Adrenal gland (tissue), 19 donors: ENCODE measurements at places on chromosomes 5 and 9. TPM values are rescaled to one million over a fixed set of nuclear protein-coding genes. Genes with fewer than 3 reads are reported as not detected.

The PCDHGA9 gene
- 7.1 TPM for total RNA-seq

The SPARC gene
- 2,061 TPM for total RNA-seq

The DPYSL3 gene
- 49.7 TPM for total RNA-seq

The PIP5KL1 gene
- 2.3 TPM for total RNA-seq

The SPATA31C1 gene
- total RNA-seq: not detected

The TAF11L5 gene
- total RNA-seq: not detected

The FOXD4L3 gene
- total RNA-seq: not detected

GRCh38 chr9:38035873-38036272, 33.2 kb downstream of the SHB start:
- DNase-seq: peak; percentile 83

GRCh38 chr5:11383506-11384095, 520.6 kb downstream of the CTNND2 start:
- DNase-seq: no peak

- DNase-seq: no peak
Observed at GRCh38 chr9:125992557-125992956, 245.4 kb downstream of the PBX3 start.

DNA sequence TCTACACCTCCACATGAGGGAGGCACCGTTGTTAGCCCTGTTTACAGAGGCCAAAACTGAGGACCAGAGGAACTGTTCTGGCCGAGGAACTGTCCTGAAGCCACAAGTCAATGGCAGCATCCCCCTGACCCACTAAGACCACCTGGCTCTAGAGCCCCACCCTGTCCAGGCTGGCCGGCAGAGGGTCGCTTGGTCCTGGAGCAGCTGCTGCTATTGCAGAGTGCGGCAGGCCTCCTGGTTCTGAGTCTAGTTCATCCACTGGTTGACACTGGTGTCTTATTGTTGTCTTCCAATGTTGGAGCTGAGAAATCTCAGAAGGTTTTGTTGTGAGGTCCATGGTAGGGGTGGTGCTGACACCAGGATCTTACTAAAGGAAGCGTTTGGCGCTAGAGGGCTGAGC, 26.6 kb upstream of the ANGPTL2 start:
- no peak for DNase-seq

DNA sequence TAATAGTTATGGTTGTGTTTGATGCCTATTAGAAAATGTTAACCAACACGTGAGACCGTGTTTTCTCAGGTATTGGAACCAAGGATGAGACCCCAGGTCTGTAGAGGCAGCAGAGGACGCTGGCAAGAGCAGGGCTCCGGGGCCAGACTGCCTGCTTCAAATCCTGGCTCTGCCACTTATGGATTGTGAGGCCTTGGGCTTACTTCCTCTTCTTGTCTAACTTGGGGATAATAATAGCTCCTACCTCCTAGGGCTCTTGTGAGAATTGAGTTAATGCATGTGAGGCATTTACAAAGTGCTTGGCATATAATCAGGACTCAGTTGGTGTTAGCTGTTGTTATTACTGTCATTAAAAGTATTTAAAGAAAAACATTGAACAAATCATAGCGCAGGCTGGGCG, 85.5 kb upstream of the PITX1 start:
- no peak for DNase-seq

GRCh38 chr9:69175486-69175885, 1.4 kb downstream of the TJP2 start:
- no peak for DNase-seq

DNA sequence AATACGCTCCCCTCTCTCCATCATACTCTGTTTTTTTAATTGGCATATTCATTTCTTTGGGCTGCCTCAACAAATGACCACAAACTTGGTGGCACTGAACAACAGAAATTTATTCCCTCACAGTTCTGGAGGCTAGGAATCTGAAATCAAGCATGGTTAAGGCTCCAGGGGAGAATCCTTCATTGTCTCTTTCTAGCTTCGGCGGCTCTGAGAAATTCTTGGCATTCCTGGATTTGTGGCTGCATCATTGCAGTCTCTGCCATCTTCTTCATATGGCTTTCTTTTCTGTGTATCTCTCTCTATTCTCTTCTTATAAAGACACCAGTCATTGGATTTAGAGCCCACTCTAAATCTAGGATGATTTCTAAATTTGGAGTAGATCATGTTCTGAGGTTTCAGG, 10.9 kb upstream of the SLC24A2 start:
- no peak for DNase-seq

- DNase-seq: no peak
Observed at GRCh38 chr9:90848866-90849265, 47.2 kb downstream of the SYK start.

DNA sequence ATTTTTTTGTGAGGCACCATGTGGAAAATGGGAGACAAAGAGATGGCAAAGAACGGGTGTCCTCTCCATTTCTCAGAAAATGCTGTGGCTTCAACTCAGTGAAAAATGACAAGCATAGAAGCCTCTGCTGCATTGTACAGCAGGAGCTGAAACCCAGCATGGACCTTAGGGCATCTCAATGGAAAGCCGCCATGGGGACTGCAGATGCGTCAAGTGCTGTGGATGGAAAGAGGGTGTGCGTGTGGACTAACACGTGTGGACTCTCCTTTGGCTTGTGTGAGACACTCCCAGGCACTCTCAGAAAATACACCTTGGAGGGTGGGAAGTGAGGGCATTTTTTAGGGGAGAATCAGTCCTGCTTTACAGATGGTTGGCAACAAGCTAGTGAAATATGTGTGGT, 2.2 kb upstream of the GLRX start:
- no peak for DNase-seq

DNA sequence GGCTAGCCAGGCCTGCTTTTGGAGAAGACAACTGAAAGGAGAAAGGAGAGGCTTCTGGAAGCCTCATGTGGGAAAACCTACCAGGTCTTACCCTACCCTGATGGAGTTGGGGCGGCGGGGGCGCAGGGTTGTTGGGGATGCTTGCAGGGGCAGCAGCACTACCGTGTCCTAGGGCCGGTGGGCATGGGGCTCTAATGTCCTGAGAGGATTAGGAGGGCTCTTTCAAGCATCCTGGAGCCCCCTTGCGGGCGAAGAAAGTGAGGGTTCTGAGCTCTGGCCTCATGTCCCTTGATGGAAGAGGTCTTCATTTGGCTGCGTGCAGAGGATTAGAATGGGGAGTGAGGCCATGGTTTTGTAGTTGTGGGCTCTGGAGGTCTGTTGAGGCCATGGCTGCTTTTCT, 86.9 kb upstream of the PITX1 start:
- no peak for DNase-seq

DNA sequence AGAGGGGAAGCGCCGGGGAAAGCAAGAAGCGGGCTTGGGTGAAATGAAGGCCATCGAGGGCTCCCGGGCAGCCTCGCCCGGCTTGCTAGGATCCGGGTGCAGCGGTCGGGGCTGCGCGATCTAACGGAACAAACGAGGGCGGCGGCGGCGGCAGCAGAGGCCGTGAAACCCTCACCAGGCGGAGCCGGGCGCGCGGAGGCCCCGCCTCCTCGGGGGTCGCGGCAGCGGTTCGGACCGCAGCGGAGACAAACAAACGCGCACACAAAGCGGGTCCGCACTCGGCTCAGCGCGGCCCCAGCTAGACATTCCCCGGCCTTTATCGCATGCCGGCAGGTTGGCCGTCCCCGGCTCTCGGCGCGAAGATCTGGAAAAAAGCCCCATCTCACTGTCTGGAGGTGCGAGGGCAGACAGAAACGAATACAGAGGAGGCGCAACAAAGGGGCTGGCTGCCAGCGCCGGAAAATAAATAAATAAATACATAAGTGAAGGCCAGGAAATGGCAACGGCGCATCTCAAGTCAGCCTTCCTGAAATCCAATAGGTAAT, 10.5 kb upstream of the TRIM36 start:
- no peak for DNase-seq

GRCh38 chr9:99732715-99733114, 89.0 kb upstream of the NR4A3 start:
- no peak for DNase-seq

DNA sequence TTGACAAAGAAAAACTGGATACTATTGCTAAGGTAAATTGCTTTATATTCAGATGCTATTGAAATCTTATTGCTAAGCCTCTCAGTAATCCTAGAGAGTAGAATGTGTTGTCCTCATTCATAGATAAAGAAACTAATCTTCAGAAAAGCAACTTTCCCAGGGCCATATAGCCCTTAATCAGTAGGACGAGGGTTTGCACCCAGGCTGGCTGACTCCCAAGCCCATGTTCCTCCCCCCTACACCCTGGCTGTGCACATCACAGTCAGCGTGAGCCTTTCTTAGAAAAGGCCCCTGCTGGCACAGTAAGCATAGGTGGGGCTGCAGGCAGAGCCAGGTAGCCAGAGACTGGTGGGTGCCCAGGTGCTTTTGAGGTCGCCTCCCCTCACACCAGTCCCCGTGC, 15.8 kb upstream of the GLIPR2 start:
- DNase-seq: no peak

- no peak for DNase-seq
Observed at GRCh38 chr9:106085479-106085878, 391.1 kb downstream of the TMEM38B start.

GRCh38 chr5:76525956-76526355, 97.2 kb downstream of the F2RL2 start:
- no peak for DNase-seq

DNA sequence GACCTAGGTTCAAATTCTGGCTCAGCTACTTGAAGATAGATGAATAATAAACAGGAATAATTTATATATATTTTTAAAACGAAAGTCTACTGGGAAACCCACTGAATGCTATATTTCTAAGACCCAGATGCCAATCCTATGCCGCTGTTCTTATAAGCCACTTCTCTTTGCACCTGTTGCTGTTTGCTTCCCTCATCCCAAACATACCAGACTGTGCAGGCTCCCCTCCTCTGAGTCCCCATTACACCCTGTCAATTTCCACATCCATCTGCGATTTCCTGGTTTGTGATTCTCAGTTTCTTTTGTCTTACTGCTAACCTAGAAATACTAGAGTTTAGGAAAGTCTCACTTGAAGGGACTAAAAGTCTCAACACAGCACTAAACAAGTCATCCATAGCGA, 92.8 kb upstream of the CAST start:
- no peak for DNase-seq

GRCh38 chr9:83451308-83451707, 86.9 kb downstream of the FRMD3 start:
- no peak for DNase-seq

- DNase-seq: no peak
Observed at GRCh38 chr9:113873926-113874325, 2.2 kb upstream of the ZNF618 start.

- no peak for DNase-seq
Observed at GRCh38 chr9:107738789-107739188, 249.2 kb upstream of the KLF4 start.

GRCh38 chr9:76374783-76375559, 19.3 kb downstream of the RFK start:
- peak; percentile 63 for DNase-seq

DNA sequence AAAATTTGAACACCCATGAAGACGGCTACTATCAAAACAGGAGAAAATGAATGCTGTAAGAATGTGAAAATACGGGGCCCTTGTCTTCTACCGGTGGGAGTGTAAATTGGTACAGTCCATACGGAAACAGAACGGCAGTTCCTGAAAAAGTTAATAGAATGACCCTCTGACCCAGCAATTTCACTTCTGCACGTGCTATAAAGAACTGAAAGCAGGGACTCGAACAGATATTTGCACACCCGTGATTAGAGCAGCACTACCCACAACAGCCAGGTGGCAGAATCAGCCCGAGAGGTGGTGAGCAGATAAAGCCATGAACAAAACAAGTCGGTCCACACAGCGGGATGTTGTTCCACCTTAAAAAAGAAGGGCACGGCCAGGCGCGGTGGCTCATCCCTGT, 22.6 kb upstream of the SLC12A7 start:
- DNase-seq: no peak

GRCh38 chr9:121943463-121943862, 149.6 kb downstream of the TTLL11 start:
- DNase-seq: no peak

GRCh38 chr5:107830750-107831149, 160.0 kb upstream of the EFNA5 start:
- no peak for DNase-seq

- DNase-seq: no peak
Observed at GRCh38 chr5:158303275-158303674, 444.3 kb upstream of the CLINT1 start.

DNA sequence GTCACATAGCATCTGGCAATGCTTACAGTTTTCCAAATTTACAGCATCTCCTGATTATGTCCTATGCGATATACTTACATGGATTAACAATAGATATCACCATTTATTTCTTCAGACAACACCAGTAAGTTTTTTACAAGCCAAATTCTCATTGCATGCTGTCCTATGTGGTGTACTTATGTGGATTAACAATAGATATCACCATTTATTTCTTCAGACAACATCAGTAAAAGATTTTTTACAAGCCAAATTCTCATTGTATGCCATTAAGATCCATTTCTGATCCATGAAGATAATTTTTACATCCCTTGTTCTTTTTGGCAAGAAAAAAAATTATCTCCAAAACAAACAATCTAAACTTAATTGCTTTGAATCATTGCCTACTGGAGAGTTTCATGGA, 340.9 kb downstream of the KCNN2 start:
- DNase-seq: no peak

DNA sequence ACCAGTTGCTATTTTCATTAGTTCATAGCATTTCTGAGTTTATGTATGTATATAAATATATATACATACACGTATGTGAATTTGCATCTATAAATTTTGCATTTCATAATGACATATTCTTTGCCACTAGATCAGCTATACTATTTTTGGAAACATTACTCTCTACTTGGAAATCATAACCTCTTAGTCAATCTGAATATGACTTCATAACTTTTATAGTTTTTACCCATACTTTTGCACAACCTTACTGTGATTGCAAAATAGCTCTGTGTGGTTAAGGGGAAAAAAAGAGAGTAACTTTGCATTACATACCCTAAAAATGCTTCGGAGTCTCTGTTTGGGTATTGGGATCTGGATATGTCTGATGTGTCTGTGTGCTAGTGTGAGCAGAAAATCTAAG, 44.9 kb upstream of the ADAMTSL1 start:
- no peak for DNase-seq

DNA sequence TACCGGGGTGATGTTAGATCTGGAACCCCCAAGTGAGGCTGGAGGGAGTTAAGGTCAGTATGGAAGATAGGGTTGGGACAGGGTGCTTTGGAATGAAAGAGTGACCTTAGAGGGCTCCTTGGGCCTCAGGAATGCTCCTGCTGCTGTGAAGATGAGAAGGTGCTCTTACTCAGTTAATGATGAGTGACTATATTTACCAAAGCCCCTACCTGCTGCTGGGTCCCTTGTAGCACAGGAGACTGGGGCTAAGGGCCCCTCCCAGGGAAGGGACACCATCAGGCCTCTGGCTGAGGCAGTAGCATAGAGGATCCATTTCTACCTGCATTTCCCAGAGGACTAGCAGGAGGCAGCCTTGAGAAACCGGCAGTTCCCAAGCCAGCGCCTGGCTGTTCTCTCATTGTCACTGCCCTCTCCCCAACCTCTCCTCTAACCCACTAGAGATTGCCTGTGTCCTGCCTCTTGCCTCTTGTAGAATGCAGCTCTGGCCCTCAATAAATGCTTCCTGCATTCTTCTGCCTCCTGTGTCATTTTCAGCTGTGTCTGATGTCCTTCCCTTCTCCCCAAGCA, 2.3 kb upstream of the MYOZ3 start:
- DNase-seq: peak; percentile 26

GRCh38 chr9:17905366-17905765, 326.5 kb downstream of the SH3GL2 start:
- DNase-seq: no peak

- no peak for DNase-seq
Observed at GRCh38 chr5:175561085-175561484, 82.7 kb downstream of the SFXN1 start.

GRCh38 chr9:129720865-129721545, 31.8 kb downstream of the PTGES start:
- DNase-seq: no peak
